ENCODE measurements at places on chromosomes 11 and 22.

DNA sequence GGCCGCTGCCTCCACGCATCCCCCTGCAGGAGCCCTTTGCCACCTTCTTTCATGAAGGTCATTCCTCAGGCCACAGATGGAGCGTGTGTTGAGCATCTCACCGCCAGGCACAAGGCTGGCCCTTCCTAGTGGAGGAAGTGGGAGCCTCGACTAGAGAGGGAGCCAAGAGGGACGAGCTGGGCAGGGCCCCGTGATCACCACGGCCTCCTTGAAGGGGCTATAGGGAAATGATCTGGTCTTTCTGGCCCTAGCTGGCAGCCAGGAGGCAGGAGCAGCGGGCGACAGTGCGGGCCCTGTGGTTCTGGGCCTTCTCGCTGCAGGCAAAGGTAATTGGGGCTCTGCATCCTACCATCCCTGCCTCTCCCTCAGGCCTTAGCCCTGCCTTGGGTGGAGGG, 49.1 kb downstream of the PISD start:
- no peak for DNase-seq

DNA sequence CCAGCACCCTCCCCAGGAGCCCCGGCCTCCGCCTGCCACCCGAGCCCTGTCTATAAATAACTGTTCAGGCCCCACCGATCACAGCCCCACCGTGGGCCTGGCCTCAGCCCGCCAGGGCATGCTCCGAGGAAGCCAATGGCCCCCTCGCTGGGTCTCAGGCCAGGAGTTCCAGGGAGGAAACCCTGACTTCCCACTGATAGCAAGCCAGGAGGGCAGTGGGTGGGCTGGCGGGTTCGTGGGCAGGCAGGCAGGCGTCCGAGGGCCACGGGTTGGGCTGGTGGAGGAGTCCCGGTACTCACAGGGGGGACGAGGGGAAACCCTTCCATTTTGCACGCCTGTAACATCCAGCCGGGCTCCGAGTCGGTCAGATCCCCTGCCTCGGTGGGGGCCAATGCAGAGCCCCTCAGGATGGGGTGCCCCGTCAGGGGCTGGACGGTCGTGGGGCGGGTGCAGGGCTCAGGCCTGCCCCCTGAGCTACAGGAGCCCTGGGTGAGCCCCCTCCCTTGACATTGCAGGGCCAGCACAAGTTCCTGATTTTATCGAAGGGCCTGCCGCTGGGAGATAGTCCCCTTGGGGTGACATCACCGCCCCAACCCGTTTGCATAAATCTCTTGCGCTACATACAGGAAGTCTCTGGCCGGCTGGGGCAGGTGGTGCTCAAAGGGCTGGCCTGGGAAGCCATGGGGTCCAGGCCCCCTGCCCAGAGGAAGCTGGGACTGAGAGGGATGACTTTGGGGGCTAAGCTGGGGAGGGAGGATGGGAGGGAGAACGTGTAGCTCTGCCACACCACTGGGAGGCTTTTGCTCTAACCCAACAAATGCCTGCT, at the start of gene SPI1:
SPI1 (minus strand) TSS at position 538 of the 826 bp plus-strand sequence; CDS start at position 344, 194 bp downstream.
- DNase-seq = no peak

GRCh38 chr11:3610846-3611245, 30.9 kb downstream of the ART5 start:
- no peak for DNase-seq

- DNase-seq = no peak
Measured at GRCh38 chr22:37337204-37337943, 55.1 kb downstream of the CYTH4 start.

DNA sequence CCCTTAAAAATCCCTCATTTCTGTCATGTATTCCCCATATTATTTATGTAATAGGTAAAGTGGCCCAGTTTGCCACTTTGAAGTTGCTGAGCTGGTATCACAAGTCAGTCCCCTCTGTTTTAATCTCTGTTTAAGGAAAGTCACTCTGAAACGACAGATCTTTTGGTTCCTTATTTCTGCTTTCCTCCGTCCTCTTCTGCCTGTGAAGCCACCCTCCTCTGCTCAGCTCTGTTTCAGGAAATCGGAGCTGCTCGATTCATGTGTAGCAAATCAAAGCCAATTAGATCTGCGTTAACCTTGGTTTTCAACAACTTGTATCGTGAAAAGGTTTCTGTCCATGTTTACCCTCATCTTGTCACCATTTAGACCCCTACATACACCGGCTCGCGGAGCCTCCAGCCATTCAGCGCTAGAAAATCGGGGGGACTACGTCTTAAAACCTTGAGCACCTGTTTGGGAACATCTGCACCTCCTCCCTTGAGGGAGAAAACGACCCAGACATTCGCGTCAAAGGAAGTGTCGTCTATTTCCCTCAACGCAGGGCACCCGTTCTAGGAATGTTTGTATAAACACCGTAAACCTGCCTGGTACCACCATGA, 576 bp upstream of the SC5D start:
- no peak for DNase-seq

DNA sequence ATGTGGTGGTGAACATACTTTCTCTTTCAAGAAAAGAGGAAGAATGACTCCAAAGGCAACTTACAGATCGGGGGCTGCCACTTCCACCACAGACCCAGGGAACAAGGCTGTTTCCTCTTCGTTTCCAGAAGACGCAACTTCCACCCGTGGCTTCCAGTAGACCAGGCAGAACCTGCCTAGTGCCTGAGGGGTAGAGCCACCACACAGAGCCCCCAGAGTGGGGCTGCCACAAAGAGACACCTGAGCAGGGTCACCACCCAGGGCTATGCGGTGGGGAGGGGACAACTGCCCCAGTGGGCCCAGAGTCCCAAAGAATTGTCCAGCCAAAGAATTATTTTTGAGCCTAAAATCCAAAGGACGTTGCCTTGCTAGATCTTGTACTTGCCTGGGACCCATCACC, 16.7 kb upstream of the PHF21B start:
- DNase-seq = no peak

- no peak for DNase-seq
Measured at GRCh38 chr11:57370251-57370650, 10.7 kb downstream of the PRG3 start.

GRCh38 chr11:116375221-116375620, 397.6 kb downstream of the BUD13 start:
- DNase-seq = no peak

Data from T-helper 2 cell treated with Interferon-gamma antibody and Interleukin-4, amounts not matched to agents 5 μg/mL and 100 μg/mL, for 36 hours (primary cell).